ENCODE measurements at places on chromosomes 2 and 18.

DNA sequence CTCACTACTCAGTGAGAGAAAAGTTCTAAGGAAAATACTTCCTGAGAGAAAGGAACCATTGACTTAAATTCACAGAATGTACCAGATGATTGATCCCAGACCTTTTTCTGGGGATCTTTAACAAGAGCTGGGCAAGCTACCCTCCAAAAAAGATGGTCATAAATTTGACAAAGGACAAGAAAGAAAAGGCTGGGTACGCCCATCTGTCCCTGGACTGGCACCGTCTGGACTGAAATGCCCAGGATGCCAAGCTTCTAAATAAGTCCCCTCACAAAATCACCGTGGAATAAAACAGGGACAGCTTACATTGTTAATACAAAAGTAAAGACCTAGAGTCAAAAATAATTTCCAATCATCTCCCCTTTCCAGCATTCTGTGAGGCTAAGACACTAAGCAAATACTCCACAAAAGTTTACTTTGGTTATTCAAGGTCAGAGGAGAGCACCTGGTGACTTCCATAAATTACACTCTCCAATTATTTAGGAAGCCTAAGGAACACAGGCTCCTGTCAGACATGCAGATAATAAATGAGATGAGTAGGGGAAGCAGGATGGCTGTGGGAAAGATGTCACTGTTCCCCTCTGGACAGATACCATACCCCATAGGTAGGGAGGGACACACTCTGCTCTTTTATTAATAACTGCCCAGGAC, 69.9 kb downstream of the UXS1 start:
- DNase-seq: no peak

DNA sequence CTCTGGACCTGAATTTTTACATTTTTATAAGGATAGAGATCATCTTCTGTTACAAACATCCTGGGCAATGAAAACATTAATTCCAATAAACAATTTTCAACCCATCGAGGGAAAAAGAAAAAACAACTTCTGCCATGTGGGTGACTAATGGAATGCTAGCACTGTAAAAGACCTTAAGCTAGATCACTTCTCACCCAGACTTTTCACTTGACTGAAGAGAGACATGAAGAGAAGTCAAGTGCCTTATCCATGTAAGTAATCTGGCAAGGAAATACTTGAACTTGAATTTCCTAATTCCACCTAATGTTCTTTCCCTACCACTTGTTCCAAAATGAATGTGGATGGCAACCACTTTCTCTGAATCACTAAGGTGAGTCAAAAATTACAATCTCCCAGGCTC, 98.3 kb upstream of the ACVR1C start:
- DNase-seq: peak; percentile 15

DNA sequence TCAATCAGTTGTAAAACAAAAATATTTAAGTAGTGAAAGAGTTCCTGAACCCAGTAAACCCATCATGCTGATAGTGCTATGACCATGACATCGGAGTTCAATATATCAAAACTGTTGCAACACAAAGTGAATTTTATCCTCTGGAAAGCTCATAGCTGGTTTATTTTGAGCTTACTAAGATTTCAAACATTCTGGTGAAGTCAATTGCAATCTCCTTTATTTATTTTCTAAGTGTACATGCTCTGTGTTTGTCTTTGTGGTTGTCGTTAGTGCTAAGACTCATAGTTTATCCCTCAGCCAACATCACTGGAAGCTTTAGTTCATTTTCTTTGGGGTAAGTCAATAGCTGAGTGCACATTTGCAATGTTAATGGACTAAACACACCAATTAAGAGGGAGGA, 91.9 kb downstream of the QPCT start:
- peak; percentile 77 for DNase-seq

- no peak for DNase-seq
Measured at GRCh38 chr2:96325884-96326255, 753 bp downstream of the ITPRIPL1 start.

DNA sequence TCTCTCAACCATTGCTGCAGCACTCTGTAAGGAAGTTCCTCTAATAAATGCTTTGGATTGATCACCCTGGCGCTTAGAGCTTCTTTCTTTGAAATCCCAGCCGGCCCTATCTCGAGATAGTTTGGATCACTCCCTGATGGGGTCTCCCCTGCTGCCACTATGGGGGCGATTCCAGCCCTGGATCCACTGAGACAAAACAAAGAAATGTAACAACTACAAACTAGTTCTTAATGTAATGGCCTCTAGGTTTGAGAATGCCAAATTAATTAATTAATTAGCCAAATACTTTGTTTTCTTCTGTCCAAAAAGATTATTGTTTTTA, 15.2 kb downstream of the SRSF7 start:
- DNase-seq: no peak

DNA sequence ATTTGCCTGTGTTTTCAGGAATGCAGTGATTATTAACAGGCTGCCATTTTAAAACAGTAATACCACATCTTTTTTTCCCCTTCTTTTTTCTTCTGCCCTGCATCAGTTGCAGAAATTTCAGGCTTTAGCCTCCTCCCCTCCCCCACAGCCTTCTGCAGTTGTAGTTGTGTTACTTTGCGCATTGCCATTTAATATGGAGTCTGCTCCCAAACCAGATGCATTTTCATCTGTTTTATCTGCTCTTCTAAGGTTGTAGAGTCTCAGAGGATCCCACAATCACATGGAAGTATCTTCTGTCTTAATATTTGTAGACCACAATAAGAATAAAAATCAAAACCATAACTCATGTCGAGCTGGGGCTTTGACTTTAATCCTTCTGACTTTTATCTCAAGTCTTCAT, 3.8 kb downstream of the ASXL3 start:
- no peak for DNase-seq

- peak; percentile 20 for DNase-seq
Measured at GRCh38 chr2:226031647-226032501, 632.4 kb downstream of the NYAP2 start.

GRCh38 chr2:12419803-12420202, 296.9 kb upstream of the TRIB2 start:
- no peak for DNase-seq

DNA sequence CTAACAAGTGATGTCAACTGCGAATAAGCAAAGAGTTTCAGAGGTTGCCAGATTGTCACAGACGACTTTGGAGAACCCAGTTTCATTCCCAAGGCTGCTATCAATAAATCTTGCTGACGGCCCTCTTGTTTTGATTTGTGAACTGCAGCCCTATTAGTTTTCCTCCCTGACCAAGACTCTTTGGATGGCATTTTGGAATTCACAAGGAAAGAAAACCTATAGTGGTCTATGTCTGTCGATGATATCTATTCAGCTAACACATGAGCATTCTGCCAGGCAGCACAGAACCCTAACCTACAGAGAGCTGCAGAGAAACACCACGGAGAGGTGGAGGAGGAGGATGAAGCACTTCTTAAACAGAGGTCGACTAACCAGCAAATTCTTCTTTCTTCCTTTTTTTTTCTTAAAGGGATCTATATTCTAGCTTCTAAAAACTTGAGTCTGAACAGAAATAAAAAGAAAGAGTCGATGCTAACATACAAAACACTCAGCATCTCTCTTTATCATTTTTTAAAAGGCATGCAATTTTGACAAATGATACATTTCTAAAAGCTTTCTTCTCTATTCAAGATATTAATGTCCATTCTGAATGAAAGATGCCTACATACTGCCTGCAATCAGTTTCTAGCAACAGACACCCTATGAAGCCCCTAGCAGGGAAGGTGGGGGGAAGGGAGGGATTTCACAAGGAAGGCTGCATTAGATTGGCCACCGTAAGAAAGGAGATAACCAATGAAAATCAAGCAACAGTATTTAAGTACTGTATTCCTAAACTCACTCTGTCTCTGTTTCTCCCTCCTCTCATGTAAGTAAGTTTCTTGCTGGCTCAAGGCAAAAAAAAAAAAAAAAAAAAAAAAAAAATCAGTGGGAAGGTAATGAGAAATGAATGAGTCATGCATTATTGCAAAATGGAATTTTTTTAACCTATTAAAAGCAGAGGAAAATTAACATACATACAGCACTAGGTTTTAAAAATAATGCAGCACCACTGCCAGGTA, 83.0 kb upstream of the CHRNA1 start:
- peak; percentile 97 for DNase-seq

- no peak for DNase-seq
Measured at GRCh38 chr2:71700658-71701397, 247.5 kb downstream of the DYSF start.

DNA sequence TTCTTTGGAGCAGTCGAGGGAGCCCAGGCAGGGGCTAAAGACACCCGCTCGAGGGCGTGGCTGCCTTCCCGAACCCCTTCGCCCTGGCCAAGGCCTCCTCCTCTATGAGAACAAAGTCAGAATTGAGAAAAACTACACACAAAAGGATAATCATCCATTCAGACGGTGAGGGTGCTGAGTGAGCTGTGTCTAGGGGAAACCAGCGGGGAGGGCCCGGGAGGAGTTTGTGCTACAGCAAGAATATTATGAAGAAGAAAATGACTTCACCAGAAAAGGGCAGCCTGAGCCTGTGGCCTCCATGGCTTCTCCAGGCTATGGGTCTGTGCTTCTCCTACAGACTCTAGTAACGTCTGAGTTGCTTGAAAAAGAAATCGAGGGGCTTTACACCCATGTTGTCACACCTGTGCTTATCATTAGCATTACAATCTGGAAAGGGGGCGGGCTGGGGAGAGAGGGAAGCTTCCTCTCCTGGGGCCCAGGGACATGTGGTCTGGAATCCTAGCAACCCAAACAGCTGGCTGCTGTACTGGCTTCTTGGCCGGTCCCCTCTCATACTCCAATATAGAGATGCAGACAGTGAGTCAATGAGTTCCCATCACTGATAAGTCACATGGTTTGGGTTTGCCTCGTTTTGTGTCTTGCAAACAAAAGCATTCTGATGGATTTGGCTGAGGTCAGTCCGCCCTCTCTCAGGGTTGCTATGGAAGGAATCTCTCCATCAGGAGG, 52.0 kb upstream of the ARL4C start:
- DNase-seq: peak; percentile 20

GRCh38 chr18:9726936-9727335, 18.8 kb downstream of the RAB31 start:
- no peak for DNase-seq

GRCh38 chr2:235711527-235711926, 217.7 kb downstream of the AGAP1 start:
- no peak for DNase-seq

DNA sequence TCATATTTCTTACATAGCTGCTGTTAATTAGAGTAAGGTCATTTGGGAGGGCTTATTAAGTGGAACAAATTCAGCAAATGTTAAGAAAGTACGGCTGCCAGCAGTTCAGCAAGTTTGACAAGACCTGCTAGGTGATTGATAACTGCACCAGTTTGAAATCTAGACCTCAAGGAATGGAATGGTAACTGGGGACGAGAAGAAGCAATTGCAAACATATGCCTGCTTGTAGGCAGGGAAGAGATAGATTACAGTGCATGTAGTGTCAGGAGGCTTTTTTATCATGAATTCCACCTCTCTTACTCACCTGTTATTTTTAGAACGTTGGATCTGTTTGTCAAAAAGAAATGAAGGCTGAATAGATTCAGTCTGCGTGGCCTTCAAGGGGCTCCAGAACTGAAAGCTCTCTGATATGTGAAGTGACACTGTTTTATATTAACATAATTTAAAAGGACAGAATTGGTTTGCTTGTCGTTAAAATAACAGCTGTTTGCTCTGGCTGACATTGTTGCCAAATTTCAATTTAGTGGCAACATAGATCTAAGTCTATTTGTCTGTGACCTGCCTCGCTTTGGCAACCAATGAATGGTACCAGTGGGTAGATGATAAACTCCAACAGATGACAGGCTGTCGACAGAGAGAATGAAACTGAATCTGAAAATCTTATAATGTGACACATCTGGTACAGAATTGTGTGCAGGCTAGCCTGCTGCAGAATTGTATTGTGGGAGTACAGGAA, 199.3 kb downstream of the ZNF407 start:
- peak; percentile 74 for DNase-seq

DNA sequence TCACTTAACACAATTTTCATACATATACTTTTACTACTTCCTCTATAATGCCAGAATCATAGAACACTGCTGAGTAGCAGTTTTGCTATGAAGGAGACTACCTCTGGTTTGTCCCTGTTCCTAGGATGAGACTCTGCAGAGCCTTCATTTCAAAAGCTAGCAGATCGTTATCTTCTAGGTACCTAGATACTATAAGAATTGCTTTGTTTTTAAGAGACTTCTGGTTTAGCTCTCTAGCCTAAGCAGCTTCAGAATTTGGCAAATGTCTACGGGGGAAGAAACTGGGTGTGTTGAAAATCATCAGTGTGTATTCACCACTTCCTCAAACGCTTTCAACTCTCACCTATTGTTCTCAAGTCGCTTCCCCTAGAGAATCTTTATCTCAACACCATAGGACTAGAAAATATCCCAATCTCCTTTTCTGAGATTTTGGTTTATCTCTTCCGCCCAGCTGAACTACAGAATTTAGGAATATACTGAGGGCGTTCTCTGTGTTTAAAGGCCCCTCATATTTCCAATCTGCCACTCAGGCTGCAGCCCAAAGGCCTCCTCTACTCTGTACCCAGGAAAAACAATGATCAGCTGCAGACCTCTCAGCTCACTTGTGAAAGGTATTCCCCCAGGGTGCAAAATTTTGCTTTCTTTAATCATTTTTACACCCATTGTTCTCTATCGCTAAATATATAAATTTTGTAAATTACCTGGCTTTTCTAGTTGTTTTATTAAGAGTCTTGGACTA, 28.7 kb downstream of the SMAD2 start:
- no peak for DNase-seq

- peak; percentile 87 for DNase-seq
Measured at GRCh38 chr18:58117786-58118403, 73.9 kb downstream of the NEDD4L start.

DNA sequence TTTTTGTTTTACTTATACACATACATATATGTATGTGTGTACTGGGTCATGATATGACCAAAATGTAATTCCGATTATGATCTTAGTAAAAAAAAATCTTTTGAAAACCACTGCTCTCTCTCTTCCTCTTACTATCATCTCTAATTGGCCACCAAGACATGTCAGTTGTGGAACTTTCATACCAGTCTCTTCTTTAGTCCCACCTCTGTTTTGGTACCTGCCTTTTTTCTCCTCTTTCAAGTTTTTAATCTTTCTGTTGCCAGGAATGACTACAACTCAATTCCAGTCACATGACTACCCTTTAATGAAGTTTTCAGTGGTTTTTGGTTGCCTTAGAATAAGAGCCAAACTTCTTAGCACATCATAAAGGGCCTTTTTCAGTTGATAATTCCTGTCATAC, 17.1 kb downstream of the RBM44 start:
- DNase-seq: no peak

DNA sequence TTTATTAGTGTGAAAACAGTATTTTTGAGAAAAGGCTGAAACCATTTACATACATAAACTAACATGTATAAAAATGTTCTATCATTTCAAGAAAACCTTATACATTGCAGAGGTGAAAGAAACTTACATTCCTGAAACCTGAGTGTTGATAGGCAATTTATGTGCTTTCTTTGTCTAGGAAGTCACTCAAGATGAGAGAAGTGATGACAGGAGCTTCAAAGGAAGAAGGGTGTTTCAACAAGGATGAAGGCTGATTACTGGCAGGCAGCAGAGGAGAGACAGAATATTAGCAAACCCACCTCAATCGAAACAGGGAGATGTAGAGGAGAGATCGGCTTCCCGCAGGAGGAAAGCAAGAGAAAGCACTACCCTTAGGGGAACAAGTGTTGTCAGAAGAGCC, 124.9 kb downstream of the PRELID3A start:
- no peak for DNase-seq

GRCh38 chr18:74901362-74902146, 303.9 kb downstream of the ZNF407 start:
- DNase-seq: peak; percentile 22
